ENCODE measurements at places on chromosomes 12 and 14. TPM values are rescaled to one million over a fixed set of nuclear protein-coding genes. Genes with fewer than 3 reads are reported as not detected.

GALNT4 gene
- total RNA-seq = 10.7 TPM

GDF3 gene
- total RNA-seq = not detected

SLCO1A2 gene
- not detected for total RNA-seq

HHIPL1 gene
- total RNA-seq = 24.1 TPM

IGF1 gene
- 0.39 TPM for total RNA-seq

RASAL1 gene
- total RNA-seq = not detected
